ENCODE measurements at places on chromosomes 12 and 14. TPM values are rescaled to one million over a fixed set of nuclear protein-coding genes. Genes with fewer than 3 reads are reported as not detected.

- DNase-seq, result no peak
Observed at GRCh38 chr14:21073921-21074320, 3.8 kb downstream of the ARHGEF40 start.

- DNase-seq, result no peak
Observed at GRCh38 chr12:54229624-54230212, 40.9 kb upstream of the SMUG1 start.

DNA sequence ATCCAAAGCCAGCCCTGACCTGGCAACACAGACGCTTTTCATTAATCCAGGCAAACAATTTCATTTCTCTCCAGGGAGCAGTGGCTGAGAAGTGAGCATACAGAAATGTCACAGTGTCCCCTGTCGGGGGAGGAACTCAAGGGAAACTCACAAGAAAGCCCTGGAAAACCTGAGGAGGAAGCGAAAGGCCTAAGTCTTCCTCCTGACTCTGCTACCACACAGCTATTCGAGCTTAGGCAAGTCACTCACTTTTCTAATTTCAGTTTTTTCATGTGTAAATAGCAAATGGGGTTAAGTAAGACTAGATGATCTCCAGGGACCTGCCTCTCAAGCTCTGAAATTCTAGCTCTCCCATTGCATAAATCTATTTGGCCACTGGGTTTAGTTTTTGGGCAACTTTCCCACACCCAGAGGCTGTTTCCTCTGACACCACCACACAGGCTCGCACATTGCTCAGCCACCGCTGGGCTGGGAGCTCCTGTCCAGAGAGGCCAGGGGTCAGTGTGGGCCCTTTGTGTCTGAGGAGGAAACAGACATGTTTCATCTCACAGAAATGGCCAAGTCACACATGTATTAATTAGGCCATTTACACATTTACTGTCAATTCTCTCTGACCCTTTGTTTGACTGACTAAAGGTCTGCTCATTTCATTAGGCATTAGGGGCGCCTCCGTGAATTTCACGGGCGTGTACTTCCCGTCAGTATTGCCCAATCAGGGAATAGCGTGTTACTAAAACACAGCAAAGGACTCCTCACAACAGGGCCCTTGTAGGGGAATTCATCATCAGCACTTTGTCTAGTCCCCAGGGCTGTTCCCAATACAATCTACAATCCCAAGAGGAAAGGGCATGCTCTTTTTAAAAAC lies 9.8 kb upstream of the PNMA1 start:
- DNase-seq, result no peak

DNA sequence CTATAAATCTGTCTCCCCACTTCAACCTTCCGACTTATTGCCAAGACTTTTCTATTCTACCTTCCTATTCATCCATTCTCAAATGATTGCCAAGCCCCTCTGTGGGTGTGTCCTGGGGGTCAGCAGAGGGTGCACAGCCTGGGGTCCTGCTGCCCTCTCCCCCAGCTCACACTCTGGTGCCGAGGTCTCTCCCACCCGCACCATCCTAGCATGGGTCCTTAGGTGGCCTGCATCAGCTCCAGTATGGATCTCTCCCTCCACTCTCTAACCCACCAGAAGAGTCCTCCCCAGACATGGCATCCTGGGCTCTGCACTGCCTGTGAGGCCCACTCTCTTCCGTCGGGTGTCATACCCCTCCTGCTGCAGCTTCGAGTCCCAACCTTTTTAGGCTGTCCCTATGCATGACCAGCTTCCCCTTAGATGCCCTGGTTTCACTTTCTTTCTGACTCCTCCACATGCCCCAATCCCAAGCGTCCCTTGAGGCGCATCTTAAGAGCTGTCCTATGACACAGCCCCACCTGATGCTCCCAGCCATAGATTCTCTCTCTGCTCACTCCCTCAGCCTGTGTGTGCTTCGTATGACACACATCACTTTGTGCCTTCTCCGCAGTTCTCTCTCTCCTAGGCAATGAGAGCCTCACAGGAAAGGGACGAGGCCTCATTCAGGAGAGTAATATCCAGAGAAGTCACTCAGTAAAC lies 43.9 kb downstream of the GIT2 start:
- no peak for DNase-seq

DNA sequence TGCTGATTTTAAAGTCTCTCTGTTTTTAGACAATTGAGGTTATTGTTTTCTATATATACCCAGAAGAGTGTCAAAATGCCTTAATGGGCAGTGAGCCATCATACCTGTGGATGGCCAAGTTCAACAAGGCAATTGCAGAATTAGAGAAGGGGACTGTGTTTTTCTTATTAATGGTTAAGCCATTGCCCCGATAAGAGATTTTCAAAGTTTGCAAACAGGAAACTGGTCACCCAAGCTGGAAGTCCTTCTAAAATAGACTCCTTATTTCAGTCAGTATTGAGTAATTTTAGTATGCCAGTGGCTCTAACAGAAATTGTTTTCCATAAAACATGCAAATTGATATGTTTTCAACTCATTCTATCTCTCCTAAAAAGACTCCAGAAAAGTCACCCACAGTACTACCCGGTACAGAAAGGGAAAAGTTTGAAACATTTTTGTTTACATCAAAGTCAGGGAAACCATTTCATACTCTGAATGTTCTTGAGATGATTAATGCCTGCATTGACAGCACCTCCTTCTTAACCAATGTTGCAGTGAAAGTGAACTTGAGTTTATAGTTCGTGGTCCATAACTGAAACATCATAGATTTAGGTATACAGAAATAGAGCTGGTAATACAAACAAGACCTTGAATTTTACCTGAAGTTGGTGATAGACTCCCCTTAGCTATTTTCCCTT lies 191.1 kb downstream of the TMX1 start:
- DNase-seq, result no peak

- DNase-seq, result no peak
Observed at GRCh38 chr12:15393037-15393436, 70.7 kb downstream of the PTPRO start.

- DNase-seq, result no peak
Observed at GRCh38 chr14:68211421-68211820, 391.8 kb downstream of the RAD51B start.

GRCh38 chr14:66511849-66512248 lies 3.9 kb downstream of the GPHN start:
- no peak for DNase-seq

GRCh38 chr12:51893786-51894185 lies 5.9 kb downstream of the ANKRD33 start:
- no peak for DNase-seq

GRCh38 chr12:85329913-85330312 lies 49.9 kb downstream of the ALX1 start:
- no peak for DNase-seq

GRCh38 chr12:104680070-104680469 lies 223.3 kb downstream of the CHST11 start:
- no peak for DNase-seq

- DNase-seq, result no peak
Observed at GRCh38 chr14:84254290-84254689, 1275.7 kb upstream of the FLRT2 start.

- peak; percentile 74 for DNase-seq
Observed at GRCh38 chr12:110582276-110583136, 612 bp downstream of the PPTC7 start.

DNA sequence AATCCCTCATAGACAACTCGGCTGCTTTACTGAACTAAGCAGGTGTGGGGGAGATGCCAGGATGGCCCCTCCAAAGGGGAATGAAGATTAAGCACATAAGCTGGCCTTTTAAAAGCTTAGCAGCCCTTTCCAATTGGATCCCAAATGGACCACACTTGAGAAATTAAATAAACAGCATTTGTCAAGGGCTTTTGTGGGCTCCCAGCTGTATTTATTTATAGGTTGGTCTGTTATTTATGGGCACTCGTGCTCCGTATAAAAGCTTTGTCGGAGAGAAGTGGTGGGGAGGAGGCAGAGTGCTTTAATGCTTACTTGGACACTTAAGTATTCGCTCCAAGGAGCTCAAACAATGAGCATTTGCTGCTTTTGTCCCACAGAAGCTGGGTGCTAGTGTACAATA lies 580.2 kb downstream of the MED13L start:
- no peak for DNase-seq

DNA sequence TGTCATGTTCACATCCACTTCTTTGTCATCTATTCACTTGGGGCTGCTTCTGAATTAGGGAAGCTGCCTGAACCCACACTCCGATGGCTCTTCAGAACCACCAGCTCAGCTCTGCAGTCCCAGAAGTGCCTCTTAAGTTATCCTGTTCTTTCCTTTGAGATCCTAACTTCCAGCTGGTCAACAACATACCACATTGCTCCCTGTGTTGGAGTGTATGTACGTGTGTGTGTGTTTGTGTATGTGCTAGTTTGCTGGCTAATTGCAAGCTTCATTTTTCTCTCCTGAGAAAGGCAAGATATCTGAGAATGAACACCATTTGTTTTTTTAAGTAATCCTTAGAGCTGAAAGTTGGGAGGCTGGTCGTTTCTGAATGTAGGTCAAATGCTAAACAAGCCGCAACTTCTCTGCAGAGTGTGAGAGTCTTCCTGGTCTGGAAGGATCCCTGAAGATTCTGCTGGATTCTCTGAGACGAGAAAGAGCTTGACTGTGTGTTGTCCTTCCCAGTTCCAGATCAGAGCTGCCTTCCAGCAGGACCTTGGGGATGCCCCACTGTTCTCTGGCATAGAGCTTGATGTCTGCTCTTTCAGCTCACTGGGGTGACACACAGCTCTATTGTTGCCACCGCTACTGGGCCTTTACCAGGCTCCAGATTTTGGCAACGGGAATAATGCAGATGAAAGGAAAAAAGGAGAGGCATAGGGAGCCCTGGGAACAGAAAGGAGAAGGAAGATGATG lies 839 bp downstream of the GSG1 start:
- DNase-seq, result no peak

DNA sequence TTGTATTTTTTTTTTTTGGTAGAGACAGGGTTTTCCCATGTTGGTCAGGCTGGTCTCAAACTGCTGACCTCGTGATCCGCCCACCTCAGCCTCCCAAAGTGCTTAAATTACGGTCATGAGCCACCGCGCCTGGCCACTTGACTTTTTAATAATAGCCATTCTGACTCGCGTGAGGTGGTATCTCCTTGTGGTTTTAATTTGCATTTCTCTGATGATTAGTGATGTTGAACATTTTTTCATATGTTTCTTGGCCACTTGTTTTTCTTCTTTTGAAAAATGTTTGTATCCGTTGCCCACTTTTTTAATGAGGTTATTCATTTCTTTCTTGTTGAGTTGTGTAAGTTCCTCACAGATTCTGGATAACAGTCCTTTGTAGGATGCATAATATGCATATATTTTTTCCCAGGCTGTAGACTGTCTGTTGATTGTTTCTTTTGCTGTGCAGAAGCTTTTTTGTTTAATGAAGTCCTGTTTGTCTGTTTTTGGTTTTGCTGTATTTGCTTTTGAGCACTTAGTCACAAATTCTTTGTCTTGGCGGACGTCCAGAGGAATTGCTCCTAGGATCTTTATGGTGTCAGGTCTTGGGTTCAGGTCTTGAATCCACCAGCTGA lies 10.3 kb upstream of the PGAM5 start:
- no peak for DNase-seq

DNA sequence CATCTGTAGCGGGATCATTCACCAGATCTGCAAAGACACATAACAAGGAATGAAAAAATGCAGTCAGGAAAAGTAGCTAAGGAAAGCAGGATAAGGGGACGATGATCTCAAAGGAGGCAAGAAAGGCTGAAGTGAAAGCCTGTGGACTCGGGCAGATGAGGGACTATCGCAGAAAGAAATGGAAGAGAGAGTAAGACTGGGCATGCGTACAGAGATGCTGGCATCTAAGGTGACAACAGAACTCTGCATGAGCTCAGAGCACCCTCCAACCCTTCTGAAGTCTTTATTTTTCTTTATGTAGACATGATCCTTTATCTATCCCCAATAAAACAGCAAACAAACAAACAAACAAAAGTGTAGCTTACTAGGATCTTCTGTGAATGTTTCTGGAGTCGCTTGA lies 7.2 kb downstream of the MFAP5 start:
- no peak for DNase-seq

- no peak for DNase-seq
Observed at GRCh38 chr14:50792634-50793068, 38.3 kb downstream of the NIN start.

- DNase-seq, result no peak
Observed at GRCh38 chr12:100372853-100373640, 16.2 kb downstream of the SLC17A8 start.

GRCh38 chr12:25256826-25257225 lies 6.1 kb upstream of the KRAS start:
- no peak for DNase-seq

- peak; percentile 73 for DNase-seq
Observed at GRCh38 chr12:39145175-39145999, 240.0 kb upstream of the CPNE8 start.

GRCh38 chr12:31861360-31861759 lies 97.9 kb upstream of the RESF1 start:
- DNase-seq, result no peak

DNA sequence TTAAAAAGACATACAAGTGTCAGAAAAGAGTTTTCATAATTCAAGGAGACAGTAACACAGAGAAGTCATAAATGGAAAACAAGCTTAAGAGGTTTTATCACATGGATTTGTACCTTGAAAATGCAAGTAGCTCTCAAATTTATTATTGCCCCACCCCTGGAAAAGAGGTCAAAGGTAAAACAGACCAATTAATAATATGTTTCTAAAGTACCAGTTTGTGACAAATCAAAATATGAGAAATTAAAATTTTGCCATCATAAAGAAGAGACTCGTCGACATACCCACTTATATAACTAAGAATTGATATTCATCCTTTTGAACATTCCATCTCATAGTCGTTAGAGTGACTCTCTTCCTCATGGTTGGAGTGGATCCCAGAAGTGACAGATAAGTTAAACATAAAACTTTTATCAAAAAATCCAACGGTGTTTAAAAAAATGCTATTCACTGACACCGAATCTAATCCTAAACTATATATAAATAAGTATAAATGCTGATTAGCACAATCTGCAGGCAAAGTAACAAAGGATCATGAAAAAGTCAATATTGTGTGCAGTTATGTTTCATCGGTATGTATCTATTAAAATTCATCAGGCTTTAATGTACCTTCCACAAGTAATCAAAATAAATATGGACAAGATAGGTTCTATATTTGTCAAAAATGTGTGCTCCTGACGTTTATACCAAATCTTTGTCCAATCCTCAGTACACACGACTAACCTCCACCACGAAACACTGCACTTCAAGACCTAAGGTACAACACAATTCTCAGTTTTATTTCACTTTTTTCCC lies 2.3 kb downstream of the CORO1C start:
- no peak for DNase-seq

GRCh38 chr14:24911324-24912109 lies 138.4 kb downstream of the STXBP6 start:
- no peak for DNase-seq

DNA sequence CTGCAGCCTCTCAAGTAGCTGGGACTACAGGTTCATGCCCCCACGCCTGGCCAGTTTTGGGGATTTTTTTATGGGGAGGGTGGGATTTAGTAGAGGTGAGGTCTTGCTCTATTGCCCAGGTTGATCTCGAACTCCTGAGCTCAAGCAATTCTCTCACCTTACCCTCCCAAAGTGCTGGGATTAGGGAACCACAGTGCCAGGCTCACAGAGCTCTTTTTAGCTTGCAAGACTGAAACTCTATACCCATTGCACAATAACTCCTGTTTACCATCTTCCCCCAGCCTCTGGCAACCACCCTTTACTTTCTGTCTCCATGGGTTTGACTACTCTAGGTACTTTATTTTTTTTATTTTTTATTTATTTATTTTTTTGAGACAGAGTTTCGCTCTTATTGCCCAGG lies 25.7 kb upstream of the CDK17 start:
- DNase-seq, result no peak

The PAPOLA gene
- 231 TPM for total RNA-seq

The HCAR2 gene
- total RNA-seq, result not detected

The HPD gene
- total RNA-seq, result not detected

The AKAP5 gene
- total RNA-seq, result 3.2 TPM

The PPP1R1A gene
- 67.0 TPM for total RNA-seq

The CLEC14A gene
- total RNA-seq, result 5.7 TPM

Data from transverse colon (tissue), 4 donors.